Pulmonary artery endothelial cell (primary cell): ENCODE measurements at places on chromosomes 6 and 20.

DNA sequence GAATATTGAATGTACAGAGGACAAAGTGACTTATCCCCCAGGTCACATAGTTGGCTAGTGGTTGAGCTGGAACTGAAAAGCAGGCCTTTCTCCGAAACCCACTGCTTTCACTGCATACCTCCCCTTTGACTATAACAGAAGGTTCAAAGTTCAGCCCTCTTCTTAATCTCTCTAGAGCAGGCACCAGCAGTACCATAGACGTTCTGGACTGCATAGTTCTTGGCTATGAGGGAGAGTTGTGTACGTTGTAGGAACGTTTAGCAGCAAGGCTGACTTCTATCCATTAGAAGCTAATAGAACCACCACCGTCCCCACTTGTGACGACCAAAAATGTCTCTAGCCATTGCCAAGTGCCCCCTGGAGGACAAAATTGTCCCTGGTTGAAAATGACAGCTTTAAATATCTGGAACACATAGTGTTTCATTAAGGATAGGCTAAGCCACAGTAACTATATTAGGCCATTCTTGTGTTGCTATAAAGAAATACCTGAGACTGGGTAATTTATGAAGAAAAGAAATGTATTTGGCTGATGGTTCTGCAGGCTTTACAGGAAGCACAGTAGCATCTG, 123.8 kb upstream of the MTHFD1L start:
- DNase-seq, result no peak

- DNase-seq, result no peak
Measured at GRCh38 chr6:128156321-128157111, 255.7 kb upstream of the THEMIS start.

GRCh38 chr6:33132081-33132524, 56.3 kb downstream of the HLA-DPB1 start:
- DNase-seq, result no peak

- no peak for DNase-seq
Measured at GRCh38 chr6:235763-236360, 56.4 kb upstream of the DUSP22 start.

DNA sequence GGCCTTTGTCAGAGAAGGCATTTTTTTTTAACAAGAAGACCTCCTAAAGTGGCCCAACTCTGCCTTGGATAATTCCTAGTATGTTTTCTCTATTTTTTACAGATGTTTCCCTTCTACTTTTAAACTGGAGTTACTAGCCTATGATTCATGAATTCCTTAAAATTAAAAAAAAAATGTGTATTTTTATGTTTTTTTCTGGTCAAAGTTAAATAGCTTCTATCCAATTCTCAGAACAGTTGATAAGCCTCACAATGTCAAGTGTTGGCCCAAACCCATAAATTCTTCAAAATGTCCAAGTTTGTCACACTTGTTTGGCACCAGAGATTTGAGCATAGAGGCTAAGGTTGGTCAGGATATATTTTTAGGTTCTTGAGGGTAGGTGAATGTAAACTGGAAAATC, 64.0 kb downstream of the JAG1 start:
- no peak for DNase-seq

GRCh38 chr6:50301307-50301706, 251.6 kb upstream of the DEFB112 start:
- no peak for DNase-seq

GRCh38 chr6:161682982-161683381, 409.1 kb upstream of the AGPAT4 start:
- DNase-seq, result no peak

DNA sequence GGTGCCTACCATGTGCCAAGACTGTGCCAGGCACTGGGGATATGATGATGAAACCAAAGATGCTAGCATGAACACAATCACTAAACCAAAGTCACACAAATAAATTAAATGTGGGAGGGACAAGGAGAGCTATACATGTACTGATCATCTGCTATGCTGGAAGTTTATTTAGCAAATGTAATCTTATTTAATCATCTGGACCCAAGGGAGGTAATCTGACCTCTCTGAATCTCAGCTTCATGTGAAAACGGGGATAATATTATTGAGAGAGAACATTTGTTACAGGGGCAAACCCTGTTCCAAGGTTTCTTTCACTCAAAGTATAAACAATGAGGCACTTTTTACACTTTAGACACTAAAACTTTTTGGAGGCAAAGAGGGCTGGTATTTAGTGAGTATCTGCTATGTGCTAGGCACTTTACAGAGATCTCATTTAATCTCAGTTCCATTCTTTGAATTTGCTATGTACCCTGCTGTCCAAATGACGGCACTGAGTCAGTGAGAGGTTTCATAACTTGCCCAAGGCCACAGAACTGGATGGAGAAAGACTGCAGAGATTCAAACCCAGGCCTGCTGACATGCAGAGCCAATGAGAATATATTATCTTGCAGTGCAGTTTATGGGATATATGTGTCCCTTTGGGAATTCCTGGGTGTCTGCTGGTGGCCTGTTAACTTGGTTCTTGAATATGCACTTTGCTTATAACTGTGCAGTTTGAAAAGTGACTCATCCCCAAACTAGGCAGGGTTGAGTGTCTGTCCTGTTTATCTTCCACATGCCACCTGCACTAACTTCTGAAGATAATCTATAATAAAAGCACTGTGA, 3.3 kb upstream of the ASXL1 start:
- no peak for DNase-seq

- DNase-seq, result no peak
Measured at GRCh38 chr6:13924949-13925881, at the start of gene RNF182. TSS of gene RNF182 (plus strand) at chr6:13924952. CDS start at chr6:13977120, 52,168 bp downstream.

DNA sequence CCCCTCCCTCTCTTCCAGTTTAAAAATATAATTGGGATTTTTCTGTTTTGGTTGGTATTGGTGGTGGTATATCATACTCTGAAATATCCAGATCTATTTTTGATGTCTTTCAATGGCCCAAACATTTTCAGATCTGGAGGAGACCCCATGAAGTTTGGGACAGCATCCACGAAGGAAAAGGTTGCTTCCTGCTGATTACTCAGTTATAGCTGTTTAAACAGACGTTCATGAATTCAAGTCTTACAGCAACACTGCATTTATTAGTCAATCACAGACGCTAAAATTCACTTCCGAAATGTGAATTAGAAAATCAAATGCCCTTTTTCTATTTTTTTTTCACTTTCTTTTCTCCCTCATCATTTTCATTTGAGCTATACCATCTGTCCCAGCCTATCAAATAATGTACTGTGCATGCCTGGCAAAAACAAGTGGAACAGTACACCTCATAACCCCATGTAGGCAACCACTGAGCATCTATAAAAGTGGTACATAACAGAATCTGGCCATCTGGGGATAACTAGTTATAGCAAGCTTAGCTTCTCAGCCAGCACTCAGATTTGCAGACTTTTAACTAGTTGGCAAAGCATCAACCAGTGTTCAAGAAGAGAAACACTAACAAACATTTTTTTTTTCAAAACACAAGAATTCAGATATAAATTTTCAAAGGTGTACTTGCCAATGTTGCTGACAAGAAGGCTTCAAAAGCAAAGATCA, 124.5 kb downstream of the HIVEP2 start:
- peak; percentile 45 for DNase-seq

DNA sequence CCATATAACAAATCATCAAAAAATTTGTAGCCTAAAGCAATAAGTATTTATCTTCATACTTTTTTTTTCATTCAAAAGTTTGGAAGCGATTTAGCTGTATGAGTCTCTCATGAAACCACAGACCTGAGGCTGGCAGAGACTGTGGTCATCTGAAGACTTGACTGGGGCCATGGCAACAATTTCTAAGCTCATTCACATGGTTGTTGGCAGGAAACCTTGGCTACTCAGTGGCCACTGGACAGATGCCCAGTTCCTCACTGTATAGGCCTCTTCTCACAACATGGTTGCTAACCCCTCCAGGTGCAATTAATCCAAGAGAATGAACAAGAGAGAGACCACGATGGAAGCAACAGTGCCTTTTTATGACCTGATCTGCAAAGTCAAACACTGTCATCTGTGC, 235.9 kb downstream of the BTBD3 start:
- DNase-seq, result no peak

DNA sequence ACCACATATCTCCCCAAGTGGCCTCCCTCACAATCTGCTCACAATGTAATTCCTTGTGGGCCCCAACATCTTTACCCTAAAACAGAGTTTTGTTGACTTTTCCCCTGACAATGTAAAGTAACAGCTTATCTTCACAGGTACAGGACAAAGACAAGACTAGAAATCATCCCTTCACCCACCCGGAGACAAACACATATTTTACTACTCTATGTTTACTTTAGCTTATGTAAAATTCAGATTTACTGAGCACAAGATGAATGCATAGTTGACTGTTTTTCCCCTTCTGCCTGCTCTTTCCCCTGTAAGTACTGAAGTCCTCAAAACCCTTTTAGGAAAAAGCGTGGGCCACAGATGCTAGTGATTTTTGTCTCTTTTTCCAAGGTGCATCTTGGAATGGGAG, 61.0 kb downstream of the RPP21 start:
- DNase-seq, result no peak

DNA sequence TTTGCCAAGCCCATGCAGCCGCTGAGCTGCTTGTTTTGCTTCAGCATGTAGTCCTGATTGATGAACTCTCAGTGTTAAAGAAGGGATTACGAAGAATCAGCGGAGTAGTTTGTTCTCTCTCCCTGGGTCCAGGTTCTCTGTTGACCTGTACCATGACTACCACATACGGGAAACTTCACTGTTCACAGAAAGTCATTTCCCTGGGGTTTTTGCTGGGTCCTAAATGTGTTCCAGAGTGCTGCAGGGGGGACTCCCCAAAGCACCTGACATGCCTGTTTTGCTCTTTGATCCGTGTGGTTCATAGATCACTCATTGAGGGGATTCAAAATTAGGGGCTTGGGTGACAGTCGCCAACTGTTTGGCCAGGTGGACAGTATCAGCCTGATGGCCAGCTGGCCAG, 5.5 kb downstream of the LSM14B start:
- DNase-seq, result no peak

- DNase-seq, result peak; percentile 50
Measured at GRCh38 chr6:149334682-149335160, 17.2 kb downstream of the TAB2 start.

DNA sequence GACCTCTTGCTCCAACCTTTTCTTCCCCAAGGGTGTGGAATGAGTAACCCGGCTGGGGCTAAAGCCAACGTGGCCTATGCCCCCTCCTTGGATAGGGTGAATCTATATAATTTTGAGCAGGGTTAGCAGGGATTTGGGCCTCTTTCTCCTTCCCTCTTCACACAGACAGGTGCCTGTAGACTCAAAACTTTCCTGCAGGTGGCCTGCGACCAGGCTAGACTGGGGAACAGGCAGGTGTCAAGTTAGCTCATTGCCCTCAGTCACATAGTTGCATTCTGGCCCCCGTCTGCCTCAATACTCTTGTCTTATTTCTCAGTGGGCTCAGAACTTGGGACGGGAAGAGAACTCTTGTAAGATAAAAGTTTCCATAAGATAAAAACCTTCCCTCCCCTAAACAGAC, 243.0 kb downstream of the ATXN1 start:
- DNase-seq, result no peak

DNA sequence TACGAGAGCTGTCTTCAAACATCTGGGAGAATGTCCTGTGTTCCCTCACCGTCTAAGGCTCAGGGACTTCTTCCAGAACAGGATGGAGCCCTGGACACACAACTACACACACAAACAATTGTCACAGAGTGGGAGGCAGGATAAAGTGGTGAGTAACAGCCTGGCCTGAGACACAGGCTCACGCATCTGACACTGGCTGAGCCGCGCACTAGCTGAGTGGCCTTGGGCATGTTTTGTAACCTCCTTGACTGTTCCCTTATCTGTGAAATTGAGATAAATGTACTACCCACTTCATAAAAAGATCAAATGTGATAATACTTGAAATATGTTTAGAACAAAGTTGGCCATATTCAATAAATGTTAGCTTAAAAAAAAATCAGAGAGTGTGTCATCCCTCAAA, 132.4 kb upstream of the ARMC2 start:
- no peak for DNase-seq

GRCh38 chr20:3813848-3814581, 6.3 kb upstream of the AP5S1 start:
- no peak for DNase-seq

GRCh38 chr20:52318651-52319050, 127.1 kb upstream of the ZFP64 start:
- no peak for DNase-seq
